T-helper 9 cell (primary cell): ENCODE measurements at places on chromosomes 1 and 21.

GRCh38 chr1:44000122-44000665 is 8.8 kb downstream of the CCDC24 start:
- DNase-seq: no peak

GRCh38 chr1:93740601-93741031 is 59.0 kb upstream of the BCAR3 start:
- no peak for DNase-seq

GRCh38 chr1:20658166-20658915 is 2.8 kb downstream of the DDOST start:
- DNase-seq: no peak

GRCh38 chr1:168627370-168627769 is 51.0 kb downstream of the XCL1 start:
- no peak for DNase-seq

DNA sequence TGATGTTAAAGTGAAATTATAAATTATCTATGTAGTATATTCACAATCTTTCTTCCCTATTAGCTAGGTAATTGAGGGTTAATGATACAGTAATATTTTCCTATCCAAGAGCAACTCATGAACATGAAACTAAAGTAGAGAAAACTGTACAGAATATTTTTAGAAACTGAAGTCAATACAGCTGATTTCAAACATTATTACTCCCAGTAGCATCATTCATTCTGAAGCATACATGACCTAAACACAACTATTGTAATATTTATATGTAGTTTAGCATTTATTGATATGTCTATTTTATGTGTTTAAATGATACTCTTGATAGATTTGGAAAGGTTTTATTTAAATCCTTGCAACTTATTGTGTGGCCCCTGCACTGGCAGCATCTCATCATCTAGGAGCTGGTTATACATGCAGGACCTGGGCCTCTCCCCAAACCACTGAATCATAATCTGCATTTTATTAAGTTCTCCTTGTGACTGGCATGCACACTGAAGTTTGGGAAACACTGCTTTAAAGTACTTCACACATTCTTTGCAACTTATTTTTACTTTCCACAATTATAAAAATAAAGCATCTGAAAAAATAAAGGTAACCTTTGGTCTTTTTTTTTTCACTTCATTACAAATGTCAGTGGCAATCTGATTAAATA is 199.9 kb downstream of the LRRC40 start:
- DNase-seq: no peak

- DNase-seq: no peak
Measured at GRCh38 chr1:234313171-234313570, 60.1 kb upstream of the COA6 start.
